C1 segment of cervical spinal cord (tissue), 14 donors: ENCODE measurements at places on chromosomes 16 and 17.
A peak's percentile ranks its signal among the peaks of the same experiment; 100 is the strongest.

GRCh38 chr16:88785106-88785924 is at the start of gene PIEZO1:
PIEZO1 (minus strand) TSS chr16:88785220; CDS start chr16:88784964, 256 bp downstream.
- DNase-seq: peak; percentile 60

- no peak for DNase-seq
Measured at GRCh38 chr17:72175263-72175662, 54.4 kb downstream of the SOX9 start.

GRCh38 chr16:72988569-72988968 is 59.4 kb downstream of the ZFHX3 start:
- no peak for DNase-seq

GRCh38 chr17:51427323-51427811 is 167.0 kb downstream of the UTP18 start:
- DNase-seq: no peak
